ENCODE measurements at places on chromosomes 12 and 14.

DNA sequence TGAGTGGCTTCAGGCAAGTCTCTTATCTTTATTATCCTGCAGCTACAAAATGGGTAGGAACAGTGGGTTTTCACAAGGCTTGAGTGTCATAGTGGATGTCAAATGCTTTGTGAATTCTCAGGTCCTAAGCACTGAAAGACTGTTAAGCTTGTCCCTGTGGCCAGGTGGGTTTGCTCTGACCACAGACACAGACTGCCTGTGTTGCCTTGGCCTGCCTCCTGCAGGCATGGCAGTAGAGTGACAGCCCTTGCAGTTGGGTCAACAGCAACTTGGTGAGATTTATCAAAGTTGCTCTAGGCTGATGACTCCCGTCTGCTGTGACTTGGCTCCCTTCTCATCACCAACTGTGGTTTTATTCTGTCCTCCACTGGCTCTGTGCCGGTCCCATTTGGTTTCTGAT, 520.0 kb upstream of the CCDC196 start:
- no peak for DNase-seq

- DNase-seq: no peak
Observed at GRCh38 chr12:110983811-110984210, 63.4 kb upstream of the MYL2 start.

- peak; percentile 92 for DNase-seq
Observed at GRCh38 chr12:14394317-14395073, 29.0 kb downstream of the ATF7IP start.

DNA sequence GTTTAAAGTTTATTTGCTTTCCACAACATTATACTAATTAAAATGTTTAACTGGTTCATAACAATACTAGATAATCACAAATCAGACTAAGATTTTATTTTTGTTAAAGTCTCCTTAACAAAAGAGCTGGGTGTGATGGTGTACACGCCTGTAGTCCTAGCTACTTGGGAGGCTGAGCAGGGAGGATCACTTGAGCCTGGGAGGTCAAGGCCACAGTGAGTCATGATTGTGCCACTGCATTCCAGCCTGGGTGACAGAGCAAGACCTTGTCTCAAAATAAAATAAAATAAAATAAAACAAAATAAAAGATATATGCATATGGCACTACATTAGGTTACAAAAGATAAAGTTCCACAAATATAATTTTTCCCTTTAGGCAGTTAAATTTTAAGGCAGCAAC, 5.6 kb downstream of the MIS18BP1 start:
- DNase-seq: no peak

- no peak for DNase-seq
Observed at GRCh38 chr12:121794534-121795033, 1.1 kb upstream of the RHOF start.

GRCh38 chr14:58907803-58908202, 270.0 kb downstream of the DACT1 start:
- DNase-seq: no peak

GRCh38 chr14:76904100-76904739, 78.0 kb downstream of the LRRC74A start:
- DNase-seq: no peak

All from NCI-H1694 treated with DMSO at 0.1 percent for 48 hours (cell line).